ENCODE measurements at places on chromosomes 7 and 10.

DNA sequence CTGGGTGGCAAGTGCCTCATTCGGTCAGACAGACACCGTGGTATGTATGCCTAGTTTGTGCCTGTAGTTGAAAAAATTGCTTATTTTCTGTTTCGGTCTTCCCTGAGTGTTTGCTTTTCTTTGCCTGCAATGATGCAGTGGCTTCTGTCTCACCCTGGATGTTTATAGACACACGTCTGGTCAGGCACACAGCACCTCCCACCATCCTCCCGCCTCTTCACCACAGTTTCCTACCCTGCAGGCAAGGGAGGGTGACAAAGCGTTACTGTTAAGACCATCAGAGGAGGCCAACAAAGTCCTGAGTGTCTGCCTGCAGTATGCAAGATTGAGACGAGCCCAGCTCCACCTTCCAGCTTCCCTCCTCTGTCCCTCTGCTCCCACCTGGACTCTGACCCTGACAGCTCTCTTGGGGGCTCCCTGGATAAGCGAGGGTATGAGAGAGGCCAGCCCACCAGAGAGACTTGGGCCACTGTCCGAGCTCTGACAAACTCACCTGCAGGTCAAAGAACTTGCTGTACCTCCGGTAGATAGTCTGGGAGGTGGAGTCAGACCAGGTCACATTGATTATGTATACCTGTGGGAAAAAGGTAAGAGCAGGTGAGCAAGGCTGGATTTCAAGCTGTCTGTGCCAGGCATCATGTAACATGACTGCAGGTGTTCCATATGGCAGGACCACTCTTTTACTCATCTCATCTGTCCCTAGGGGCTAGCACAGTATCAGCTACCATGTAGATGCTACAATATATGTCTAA, 54.4 kb downstream of the SH3PXD2A start:
- no peak for DNase-seq

DNA sequence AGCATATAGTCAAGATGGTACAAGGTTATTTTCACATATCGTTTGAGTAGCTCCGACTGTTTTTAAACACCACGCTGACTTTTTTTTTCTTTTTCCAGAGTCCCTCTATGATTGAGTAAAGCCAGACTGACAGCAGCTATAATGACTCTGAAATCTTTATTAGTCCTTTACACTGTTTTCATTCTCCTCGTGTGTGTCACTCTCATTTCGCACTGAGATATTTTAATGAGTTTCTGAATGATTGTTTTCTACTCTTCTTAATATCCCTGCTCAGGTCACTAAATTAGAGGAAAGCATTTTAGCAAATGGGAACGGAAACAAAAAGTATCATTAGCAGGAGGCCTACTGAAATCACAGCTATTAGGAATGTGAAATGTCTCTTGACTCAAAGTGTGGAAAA, 162.3 kb upstream of the MTPN start:
- DNase-seq = no peak

DNA sequence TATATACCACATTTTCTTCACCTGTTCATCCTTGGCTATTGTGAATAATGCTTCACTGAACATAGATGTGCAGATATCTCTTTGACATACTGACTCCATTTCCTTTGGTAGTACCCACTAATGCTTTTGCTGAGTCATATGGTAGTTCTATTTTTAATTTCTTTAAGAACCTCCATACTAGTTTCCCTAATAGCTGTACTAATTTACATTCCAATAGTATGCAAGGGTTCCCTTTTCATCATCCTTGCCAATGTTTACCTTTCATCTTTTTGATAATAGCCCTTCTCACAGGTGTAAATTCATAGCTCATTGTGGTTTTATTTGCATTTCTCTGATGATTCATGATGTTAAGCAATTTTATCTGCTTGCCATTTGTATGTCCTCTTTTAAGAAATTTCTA, 159.9 kb downstream of the CALCR start:
- no peak for DNase-seq

DNA sequence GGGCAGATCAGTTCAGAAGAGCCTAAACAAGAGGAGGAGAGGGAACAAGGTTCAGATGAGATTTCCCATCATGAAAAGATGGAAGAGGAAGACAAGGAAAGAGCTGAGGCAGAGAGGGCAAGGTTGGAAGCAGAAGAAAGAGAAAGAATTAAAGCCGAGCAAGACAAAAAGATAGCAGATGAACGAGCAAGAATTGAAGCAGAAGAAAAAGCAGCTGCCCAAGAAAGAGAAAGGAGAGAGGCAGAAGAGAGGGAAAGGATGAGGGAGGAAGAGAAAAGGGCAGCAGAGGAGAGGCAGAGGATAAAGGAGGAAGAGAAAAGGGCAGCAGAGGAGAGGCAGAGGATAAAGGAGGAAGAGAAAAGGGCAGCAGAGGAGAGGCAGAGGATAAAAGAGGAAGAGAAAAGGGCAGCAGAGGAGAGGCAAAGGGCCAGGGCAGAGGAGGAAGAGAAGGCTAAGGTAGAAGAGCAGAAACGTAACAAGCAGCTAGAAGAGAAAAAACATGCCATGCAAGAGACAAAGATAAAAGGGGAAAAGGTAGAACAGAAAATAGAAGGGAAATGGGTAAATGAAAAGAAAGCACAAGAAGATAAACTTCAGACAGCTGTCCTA, 52.7 kb upstream of the AGBL3 start:
- DNase-seq = no peak
